EL (cell line): ENCODE measurements at places on chromosomes 11 and 22.

DNA sequence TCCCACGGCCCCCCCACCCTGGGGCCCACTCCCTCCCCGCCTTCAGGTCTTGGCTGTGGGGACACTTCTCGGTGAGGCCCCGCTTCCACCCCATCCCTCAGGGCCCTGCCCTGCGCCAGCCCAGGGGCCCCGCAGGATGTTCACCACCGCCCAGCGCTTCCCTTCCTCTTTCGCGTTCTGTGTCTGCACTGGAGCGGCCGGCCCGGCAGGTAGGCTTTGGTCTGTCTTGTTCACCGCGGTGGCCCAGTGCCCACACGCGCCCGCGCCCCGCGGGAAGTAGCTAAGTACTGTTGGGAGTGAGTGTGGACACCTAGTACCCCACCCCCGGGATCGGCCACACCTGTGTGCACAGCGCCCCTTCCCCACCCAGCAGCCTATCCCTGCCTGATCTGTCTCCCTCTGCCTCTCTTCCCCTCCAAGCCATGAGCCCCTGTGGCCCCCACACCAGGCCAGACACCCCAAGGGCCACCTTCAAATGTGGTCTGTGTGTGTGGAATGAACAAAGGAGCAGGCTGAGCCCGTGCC, 85.4 kb downstream of the WNT7B start:
- no peak for DNase-seq

DNA sequence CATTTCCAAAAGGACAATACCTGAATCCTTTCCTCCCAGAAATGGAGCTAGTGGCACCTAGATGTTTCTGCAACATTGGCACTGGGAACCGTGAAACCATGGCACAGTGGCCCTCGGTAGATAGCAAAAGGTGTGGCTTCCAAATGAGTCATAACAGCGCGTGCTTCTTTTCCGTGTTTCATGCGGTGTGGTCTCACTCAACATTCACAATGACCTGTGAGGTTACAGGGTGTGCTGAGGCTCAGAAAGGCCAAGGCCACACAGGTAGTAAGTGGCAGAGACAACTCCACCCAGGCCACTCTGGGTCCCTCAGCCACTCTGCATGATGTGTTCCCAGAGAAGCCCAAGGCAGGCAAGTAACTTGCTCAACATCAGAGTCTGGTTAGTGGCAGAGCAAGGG, 67.4 kb downstream of the TP53I11 start:
- no peak for DNase-seq

GRCh38 chr11:43998308-43998707, 49.5 kb upstream of the ACCSL start:
- no peak for DNase-seq

DNA sequence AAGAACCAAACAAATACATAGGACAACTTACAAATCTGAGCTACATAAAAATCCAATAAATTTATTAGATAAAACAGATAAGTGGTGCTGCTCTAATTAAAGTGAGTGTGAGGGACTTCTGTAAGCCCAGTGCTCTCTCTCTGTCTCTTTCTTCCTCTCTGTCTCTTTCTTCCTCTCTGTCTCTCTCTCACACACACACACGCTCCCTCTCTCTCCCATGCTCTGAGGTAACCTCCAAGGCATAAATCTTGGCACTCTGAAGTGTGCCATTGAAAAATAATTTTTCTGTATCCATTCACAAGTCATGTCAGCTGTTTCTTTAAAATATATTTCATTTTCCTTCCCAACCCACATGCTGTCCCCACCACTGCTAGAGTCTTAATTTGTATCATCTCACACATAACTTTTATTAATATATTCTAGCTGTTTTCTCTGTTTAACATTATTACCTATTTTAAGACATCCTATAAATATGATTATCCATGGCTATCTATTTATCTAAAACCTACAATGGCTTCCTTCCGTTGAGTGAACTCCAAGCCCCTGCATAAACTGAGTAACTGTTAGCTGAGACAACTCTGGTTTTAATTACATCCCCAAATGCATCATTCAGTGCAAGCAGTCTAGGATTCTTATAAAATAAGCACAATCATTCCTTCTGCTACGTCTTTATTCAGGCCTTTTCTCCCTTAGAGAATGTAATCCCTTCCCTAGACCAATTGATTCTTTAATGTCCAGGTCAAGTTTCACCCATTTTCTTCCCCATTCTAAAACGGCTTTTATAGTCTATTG, 57.4 kb upstream of the SLC5A12 start:
- no peak for DNase-seq

GRCh38 chr11:76856106-76856505, 4.6 kb upstream of the ACER3 start:
- no peak for DNase-seq

DNA sequence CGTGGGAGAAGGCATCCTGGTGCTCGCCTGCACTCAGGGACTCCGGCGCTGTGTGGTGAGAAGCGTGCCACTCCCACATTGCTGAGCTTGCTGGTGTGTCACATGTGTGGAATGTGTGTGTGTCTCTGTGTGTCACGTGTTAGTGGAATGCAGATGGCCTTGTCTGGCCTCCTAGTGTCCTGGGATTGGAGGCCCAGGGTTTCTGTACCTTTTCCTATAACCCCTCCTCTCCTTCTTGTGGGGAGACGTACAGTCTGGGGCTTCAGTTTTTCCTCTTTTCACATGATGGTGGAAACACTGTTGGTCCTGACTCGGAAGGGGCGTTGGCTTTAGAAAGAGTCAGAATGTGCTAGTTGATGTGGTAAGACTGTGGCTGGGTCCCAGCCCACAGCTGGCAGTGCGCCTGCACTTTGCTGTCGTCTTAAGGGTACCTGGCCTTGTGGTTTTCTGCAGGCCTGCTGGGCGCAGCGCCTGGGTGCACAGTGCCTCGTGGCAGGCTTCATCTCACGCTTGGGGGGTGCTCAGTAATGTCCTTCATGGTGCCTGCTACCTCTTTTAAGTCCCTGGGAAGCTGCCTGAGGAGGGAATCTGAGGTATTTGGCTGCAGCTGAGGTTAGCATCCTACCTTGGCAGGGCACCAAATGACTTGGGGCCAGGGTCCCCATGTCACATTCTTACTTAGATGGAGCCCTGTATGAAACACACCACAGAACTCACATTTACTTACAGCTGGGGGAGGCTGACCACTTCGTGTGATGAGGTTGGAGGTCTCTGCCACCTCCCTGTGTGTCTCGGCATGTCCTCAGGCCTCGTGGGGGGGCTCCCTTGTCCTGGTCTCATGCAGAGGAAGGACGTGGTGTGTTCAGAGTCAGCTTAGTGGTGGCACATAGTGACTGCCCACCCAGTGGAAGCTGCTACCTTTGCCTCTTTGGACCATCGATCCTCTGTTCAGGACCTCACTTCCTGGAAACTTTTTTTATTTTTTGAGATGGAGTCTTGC, 61.9 kb downstream of the MED15 start:
- DNase-seq: peak; percentile 99

DNA sequence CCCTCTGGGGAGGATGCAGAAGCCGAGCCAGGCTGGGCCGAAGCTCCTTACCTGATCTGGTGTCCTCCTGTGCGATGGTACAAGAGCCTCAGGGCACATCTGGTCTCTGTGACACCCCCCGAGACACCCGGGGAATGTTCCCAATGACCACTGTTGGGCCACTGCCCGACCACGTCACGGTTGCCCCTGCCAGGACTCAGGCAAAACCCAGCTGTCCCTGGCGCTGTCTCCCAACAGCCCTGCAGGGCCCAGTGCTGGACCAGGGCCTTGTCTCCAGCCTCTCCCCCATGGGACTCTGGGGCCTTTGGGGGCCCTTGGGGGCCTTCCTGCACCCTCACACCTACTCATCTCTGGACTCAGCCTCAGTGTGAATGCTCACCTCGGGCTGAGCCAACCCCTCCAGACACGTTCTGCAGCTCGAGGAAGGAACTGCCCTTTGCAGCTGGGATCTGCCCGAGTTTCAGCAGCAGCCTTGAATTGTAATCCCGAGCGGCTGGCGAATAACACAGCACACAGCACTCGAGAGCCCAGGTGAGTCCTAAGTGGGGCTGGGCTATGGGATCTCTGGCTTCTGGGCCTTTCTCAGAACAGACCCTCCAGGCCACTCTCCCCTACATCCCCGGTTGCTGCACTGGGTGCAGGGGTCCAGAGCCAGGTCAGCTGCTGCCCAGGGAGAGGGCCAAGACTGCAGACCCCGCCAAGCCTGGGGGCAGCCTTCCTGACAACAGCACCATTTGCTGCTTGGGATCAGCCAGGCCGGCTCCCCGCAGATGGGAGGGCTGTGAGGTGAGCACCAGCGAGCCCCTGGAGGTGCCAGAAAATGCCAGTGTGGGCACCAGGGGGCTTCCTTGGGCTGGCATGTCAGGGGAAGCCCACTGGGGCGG, 39.8 kb downstream of the RTN4R start:
- no peak for DNase-seq

DNA sequence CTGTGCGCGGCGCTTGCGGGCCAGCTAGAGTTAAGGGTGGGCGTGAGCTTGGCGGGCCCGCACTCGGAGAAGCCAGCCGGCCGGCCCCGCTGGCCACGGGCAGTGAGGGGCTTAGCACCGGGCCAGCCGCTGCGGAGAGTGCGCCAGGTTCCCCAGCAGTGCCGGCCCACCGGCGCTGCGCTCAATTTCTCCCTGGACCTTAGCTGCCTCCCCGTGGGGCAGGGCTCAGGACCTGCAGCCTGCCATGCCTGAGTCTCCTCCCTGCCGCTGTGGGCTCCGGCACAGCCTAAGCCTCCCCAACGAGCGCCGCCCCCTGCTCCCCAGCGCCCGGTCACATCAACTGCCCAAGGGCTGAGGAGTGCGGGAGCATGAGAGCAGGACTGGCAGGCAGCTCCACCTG, 5.2 kb upstream of the PES1 start:
- DNase-seq: no peak

DNA sequence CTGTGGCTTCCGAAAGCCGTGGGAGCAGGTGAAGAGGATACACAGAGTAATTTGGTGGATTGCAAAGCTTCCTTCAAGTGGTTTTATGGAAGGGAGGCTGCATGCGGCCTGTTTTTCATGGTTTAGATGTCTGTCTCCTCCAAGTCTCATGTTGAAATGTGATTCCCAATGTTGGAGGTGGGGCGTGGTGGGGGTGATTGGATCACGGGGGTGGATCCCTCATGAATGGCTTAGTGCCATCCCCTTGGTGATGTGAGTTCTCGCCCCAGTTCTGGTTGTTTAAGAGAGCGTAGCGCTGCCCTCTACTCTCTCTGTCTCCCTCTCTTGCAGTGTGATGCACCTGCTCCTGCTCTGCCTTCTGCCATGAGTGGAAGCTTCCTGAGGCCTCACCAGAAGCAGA, 247.8 kb upstream of the B3GAT1 start:
- DNase-seq: no peak

DNA sequence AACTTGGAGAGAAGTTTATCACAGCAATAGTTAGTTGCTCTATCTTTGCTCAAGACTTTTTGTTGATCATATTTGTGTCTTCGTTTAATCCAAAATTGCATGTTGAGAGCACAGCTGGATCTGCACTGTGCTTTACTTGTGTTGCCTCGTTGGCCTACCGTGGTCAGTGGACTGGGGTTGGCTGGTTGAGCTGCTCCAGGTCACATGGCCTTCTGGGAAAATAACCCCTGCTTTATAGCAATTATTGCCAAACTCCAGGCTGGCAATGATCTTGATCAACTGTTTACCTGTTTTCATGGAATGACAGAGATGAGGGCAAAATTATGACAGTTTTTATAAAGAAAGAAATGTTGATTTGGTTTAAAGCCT, 5.7 kb upstream of the PLET1 start:
- DNase-seq: no peak

DNA sequence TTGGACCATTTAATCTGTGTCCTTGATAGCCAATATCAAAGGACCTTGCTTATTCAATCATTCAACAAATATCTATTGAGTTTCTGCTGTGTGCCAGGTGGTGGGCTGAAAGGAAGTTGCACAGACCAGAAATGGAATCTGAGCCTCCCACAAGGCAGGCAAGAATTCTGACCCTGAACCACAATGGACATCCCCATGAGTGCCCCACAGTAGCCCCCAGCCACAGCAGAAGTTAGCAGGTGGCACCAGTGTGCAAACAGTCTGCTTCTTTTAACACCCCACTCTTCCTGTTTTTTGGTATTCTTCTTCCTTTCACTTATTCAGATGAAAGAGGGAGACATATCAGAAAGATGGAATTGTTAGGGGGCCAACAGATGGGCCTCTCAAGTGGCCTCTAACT, 12.2 kb upstream of the SERPING1 start:
- no peak for DNase-seq

DNA sequence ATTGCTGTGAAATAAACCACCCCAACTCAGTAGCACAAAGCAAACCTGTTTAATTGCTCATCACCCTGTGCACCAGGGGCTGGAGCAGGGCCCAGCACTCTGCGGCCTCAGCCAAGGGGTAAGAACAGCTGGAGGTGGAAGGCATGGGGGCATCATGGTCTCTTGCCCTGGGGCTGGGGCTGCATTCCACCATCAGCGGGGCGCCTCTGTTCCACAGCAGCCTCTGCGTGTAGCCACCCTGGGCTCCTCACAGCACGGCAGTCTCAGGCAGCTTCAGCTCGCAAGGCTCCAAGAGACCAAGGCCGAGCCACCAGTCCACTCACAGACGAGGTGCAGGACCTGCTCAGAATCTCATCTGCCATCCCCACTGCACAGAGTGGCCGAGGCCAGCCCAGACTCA, 630.7 kb downstream of the TBC1D22A start:
- DNase-seq: no peak

- DNase-seq: peak; percentile 26
Observed at GRCh38 chr11:120398132-120398531, 61.9 kb downstream of the ARHGEF12 start.

- no peak for DNase-seq
Observed at GRCh38 chr11:55967914-55968313, 1.8 kb downstream of the OR10AG1 start.

DNA sequence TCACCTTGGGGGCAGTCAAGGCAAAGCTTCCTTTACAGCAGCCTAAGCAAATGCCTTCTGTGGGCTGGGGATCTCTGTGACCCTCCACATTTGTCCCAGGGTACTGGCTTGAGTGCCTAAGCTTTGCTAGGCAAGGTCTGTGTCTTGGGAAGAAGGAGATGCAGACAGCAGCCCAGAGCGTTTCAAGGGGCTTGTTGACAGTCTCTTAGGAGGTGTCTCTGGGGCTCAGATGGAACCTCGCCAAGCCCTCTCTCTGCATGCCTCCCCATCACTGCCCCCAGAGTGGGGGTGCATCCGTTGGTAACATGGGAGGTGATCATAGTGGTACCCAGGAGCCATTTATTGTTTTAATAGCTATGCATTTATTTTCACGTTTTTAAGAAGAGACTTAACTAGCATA, 29.1 kb upstream of the TMPRSS4 start:
- DNase-seq: no peak

- DNase-seq: no peak
Observed at GRCh38 chr22:27992294-27993165, 73.5 kb upstream of the PITPNB start.
